NCI-H2081 treated with DMSO at 0.1 percent for 48 hours (cell line): ENCODE measurements at places on chromosomes 1 and 21.

DNA sequence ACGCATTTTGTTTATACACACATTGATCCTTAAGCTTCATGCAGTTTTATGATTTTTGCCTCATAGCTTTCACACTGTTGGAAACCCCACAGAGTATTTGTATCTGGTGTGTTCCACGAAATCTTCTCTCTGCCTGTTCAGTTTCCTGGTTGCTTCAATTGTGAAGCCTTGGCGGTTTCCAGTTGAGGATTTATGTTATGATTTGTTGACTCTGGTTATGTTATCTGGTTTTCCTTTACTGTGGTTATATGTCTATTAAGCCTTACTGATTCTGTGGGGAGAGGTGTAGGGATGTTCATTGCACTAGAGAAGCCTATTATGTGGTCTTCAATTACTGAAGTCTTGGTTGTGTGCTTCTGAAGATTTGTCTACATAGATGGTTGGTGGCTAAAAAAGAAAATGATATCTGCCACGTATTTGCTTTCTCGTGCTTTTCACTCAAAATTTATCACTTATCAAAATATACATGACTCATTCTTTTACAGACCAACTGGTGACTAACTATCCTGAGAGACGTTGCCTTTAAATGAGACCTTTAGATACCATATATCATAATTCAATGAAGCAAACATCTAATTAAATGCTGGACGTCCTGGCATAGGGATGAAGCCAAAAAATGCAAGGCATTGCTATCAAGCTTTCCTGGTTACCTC lies 488.0 kb upstream of the B3GALT2 start:
- no peak for DNase-seq

DNA sequence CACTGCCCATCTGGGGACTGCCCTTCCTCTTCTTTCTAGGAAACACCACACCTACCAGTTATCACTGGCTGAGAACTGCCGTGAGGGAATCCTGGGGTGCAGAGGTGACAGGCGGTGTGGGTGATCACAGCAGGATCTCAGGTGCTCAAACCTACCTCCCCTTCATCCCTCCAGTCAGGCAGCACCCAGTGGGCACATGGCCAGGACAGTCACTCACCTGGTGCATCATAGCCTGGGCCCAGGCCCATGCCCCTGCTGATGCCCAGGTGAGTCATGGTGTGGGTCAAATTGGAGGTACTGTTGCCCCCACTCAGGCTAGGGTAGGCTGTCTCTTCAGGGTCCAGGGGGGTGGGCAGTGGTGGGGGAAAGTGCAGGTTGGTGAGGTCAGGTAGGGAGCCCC lies 5.3 kb upstream of the DENND4B start:
- DNase-seq: no peak

DNA sequence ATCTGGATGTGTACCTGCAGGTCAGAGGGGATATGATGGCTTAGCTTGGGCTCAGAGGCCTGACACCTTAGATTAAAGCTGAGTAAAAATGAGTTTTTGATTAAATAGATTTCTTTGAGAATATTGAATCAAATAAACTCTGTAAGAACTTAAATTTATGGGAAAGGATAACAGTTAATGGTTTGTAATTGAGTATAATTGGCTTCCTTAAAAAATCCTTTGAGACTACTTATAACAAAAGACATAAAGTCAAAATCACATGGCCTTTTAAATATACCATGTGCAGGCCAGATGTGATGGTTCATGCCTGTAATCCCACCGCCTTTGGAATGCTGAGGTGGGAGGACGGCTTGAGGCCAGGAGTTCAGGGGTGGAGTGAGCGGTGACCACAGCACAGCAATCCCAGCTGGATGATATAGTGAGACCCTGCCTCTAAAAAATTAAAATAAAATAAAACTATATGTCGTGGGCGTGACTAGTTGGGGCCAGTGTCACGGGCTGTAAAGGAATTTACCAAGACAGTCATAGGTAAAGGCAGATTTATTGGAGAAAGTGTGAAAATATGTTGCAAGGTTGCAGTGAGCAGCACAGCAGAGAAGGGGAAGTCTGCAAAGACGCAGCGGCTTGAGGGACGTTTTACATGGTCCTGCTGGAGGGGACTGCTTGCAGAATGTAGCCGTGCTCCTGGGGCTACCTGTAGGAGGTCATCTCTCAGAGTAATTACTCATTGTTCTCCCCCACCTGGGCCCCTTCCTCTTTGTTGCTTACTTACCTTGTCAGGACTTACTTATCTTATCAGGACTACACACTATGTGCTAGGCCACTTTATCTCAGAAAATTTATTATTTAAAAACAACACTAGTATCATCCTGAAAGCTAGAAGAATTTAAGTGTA lies 122.3 kb downstream of the ZMYM4 start:
- DNase-seq: no peak

DNA sequence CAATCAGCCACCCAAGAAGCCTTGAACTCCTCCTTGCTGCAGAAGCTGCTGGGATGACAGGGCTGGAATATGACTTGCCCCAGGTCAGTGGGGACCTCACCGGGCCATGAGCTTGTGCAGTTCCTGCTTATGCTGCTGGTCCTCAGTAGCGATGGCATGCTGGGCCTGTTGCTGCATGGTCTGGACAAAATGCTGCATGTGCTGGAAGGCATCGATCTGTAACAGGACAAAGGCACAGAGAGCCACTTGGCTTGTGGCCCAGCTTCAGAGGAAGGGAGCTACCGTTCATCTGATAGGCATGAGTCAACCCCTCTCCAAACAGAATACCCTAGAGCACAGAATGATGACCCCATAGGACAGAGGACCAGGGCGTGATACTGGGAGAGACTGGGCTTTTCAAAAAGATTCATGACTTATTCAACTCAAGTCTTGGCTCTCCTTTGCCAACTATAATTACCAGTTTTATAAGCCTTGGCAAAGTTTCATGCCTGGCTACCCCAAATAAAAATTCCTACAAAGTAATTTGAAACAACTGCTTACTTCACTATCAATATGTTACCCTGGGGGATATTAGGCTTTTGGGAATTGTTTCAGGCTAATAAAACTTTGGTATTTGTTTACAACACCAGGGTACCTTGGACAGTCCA lies 34.7 kb upstream of the EXOSC10 start:
- DNase-seq: no peak

DNA sequence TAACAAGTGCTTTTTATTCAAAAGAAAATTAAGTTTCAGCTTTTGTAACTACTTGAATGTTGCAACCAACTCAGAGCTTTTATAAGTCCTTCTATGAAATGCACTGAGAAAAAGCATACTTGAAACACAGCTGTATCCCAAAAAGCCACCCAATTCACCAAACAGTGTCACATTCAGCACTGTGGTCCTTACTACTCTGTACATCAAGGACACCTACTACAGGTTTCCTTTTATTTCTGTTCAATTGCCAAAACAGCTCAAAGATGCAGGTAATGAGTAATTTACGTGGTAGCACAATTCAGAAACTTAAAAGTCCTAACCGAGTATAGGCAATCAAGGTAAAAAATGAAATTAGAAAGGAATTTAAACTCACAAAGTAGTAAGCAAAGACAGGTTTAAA lies 2.5 kb downstream of the EIF4G3 start:
- DNase-seq: no peak

- no peak for DNase-seq
Observed at GRCh38 chr1:57492586-57493226, 68.8 kb upstream of the DAB1 start.

GRCh38 chr1:205616563-205617293 lies 15.1 kb downstream of the ELK4 start:
- no peak for DNase-seq

- no peak for DNase-seq
Observed at GRCh38 chr1:78641558-78641957, 8.1 kb upstream of the IFI44 start.

DNA sequence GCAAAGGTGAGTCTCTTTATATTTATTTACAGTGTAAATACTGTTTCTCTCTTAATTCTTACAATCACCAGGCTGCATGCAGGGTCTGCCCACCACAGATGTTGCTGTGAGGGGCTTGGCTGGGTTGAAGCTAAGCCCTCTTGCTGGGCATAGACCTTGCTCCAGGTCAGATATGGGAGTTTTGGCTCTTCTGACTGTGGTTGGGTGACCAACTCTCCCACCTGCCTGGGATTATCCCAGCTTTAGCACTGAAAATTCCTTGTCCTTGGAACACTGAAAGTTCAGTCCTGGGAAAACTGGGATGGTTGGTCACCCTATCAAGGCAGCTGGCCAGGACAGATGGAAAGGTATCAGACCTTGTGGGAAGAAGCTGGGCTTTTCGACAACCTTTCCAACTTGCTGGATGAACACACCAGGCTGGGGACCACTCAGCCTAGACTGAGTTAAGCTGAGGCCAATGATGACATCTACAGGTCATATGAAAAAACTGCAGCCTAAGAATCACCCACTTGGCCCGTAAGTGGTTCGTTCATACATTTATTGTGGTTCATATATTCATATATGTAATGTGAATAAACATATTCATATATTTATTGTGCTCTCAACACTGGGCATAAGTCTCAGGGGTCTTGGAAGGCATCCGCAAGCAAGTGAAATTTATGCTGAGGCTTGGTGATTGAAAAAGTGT lies 26.6 kb upstream of the HPDL start:
- DNase-seq: peak; percentile 59
